ENCODE measurements at places on chromosomes 3 and 15. TPM values are rescaled to one million over a fixed set of nuclear protein-coding genes. Genes with fewer than 3 reads are reported as not detected.

DNA sequence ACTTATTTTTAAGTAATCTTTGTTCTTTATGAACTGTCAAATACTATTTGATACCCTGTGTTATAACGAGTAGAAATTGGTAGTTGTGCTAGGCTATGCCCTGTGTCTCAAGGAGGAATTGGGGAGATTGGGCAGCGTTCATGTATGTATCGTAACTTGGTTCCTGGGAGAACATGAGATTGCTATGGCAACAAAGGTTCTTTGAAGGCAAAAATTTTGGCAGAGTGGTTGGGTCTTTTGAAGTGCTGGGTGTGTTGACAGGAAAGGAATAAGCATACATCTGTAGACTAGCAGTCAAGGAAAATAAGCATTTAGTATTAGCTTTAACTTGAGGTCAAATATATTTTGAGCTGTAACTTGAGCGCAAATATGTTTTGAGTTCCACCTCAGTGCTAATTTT is 45.3 kb downstream of the TCF12 start:
- no peak overlapping the region for H3K27ac ChIP-seq
- no peak for DNase-seq
- peaks cover 46% of the 10 kb centered on the region for H3K4me1 ChIP-seq
- H3K27me3 ChIP-seq, result no peaks in the 10 kb centered on the region

DNA sequence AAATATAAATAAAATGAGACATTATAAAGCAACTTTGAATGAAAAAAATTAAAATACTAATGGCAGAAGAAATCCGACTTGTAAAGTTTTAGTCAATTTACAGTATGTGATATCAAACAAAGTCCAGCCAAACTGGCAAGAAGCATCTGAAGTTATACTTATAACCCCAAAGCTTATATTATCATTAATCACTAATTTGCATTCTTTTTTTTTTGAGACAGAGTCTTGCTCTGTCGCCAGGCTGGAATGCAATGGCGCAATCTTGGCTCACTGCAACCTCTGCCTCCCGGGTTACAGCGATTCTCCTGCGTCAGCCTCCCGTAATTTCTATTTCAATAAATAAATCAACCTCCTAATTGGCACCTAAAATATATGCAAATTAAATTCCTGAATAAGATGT is 80.1 kb downstream of the AQR start:
- H3K4me3 ChIP-seq, result no peak overlapping the region
- no peaks in the 10 kb centered on the region for H3K27me3 ChIP-seq
- no peaks in the 10 kb centered on the region for H3K4me1 ChIP-seq
- no peak for DNase-seq
- H3K36me3 ChIP-seq, result no peaks in the 10 kb centered on the region

- no peak overlapping the region for H3K27ac ChIP-seq
- H3K4me1 ChIP-seq, result peaks cover 10% of the 10 kb centered on the region
Observed at GRCh38 chr15:78422571-78423340, 15.3 kb upstream of the IREB2 start.

GNL3 gene
- 113 TPM for total RNA-seq

- peaks cover 4% of the 10 kb centered on the region for H3K4me1 ChIP-seq
- H3K36me3 ChIP-seq, result no peaks in the 10 kb centered on the region
- peaks cover 59% of the 10 kb centered on the region for H3K27me3 ChIP-seq
- H3K27ac ChIP-seq, result no peak overlapping the region
Observed at GRCh38 chr3:52783211-52783555, 5.8 kb downstream of the ITIH1 start.

CCR3 gene
- total RNA-seq, result 0.17 TPM

DNA sequence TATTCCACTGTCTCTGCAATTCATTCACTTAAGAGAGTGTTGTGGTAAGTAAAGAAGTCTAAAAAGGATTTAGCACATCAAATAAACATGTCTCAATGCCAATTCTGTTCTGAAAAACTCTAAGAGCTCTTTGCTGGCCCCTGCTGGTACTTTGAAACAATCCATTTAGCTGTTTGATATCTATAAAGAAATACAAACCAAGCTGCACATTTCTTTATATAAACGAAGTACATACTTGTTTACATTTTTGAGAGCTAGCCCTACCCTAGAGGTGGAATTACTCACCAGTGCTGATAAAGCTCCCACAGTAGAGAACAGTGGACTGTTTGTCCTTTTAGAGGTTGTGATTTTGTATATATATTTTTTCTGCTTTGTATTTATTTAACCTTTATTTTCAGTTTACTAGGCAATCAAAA is 75.5 kb downstream of the NEDD4 start:
- DNase-seq, result peak; percentile 72
- peaks cover 38% of the 10 kb centered on the region for H3K4me1 ChIP-seq
- peak overlapping the region; percentile 55 for H3K27ac ChIP-seq
- H3K36me3 ChIP-seq, result peaks cover 16% of the 10 kb centered on the region
- no peak overlapping the region for H3K4me3 ChIP-seq

GRCh38 chr3:73056014-73056844 is 5.2 kb upstream of the EBLN2 start:
- H3K4me3 ChIP-seq, result no peak overlapping the region
- peaks cover 23% of the 10 kb centered on the region for H3K36me3 ChIP-seq
- H3K27ac ChIP-seq, result peak overlapping the region; percentile 68
- H3K27me3 ChIP-seq, result no peaks in the 10 kb centered on the region
- H3K4me1 ChIP-seq, result peaks cover 8% of the 10 kb centered on the region

DNA sequence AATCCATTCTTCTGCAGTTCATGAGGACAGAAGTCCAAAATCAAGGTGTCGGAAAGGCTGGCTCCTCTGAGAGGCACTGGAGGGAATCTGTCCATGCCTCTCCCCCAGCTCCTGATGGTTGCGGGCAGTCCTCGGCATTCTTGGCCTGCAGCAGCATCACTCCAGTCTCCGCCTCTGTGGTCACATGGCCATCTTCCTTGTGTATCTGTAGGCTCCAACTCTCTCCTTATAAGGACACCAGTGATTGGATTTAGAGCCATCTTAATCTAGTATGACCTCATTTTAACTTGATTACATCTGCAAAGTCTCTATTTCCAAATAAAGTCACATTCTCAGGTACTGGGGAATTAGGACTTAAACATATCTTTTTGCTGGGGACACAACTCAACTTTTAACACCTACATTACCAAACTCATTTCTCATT is 56.0 kb upstream of the FLNB start:
- peaks cover 28% of the 10 kb centered on the region for H3K4me1 ChIP-seq
- H3K27ac ChIP-seq, result no peak overlapping the region
- no peak overlapping the region for H3K4me3 ChIP-seq
- H3K27me3 ChIP-seq, result no peaks in the 10 kb centered on the region
- DNase-seq, result no peak

- no peak overlapping the region for H3K4me3 ChIP-seq
- DNase-seq, result no peak
- no peaks in the 10 kb centered on the region for H3K27me3 ChIP-seq
- no peak overlapping the region for H3K27ac ChIP-seq
- peaks cover 37% of the 10 kb centered on the region for H3K36me3 ChIP-seq
Observed at GRCh38 chr3:127612966-127613365, 14.8 kb downstream of the MCM2 start.

GRCh38 chr3:143158014-143158988 is 38.7 kb downstream of the CHST2 start:
- no peaks in the 10 kb centered on the region for H3K4me1 ChIP-seq
- no peak overlapping the region for H3K27ac ChIP-seq
- no peaks in the 10 kb centered on the region for H3K36me3 ChIP-seq
- DNase-seq, result no peak

GRCh38 chr3:152159328-152159727 is 109.4 kb upstream of the MBNL1 start:
- H3K36me3 ChIP-seq, result no peaks in the 10 kb centered on the region
- H3K27ac ChIP-seq, result no peak overlapping the region
- no peak for DNase-seq
- no peaks in the 10 kb centered on the region for H3K27me3 ChIP-seq
- H3K4me1 ChIP-seq, result no peaks in the 10 kb centered on the region

GRCh38 chr15:32941823-32942222 is 224.0 kb downstream of the GREM1 start:
- DNase-seq, result no peak
- H3K27me3 ChIP-seq, result no peaks in the 10 kb centered on the region
- no peaks in the 10 kb centered on the region for H3K36me3 ChIP-seq
- H3K4me1 ChIP-seq, result no peaks in the 10 kb centered on the region
- H3K4me3 ChIP-seq, result no peak overlapping the region

DNA sequence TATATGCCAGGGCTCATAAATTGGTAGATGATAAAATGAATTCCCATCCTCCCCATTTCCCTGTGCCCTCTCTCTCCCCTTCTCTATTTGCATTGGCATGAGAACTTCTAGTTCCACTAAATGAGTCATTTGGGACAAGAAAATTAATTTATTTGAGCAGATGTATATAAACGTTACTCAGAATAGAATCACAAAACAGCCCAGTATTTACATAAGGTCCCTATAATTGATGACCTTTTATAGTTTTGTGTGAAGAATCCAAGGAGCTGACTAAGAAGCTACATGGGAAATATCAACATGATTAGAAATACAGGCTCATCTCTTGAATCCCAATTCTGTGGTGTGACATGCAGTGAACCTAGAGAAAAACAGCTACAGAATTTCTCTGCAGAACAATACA is 617.7 kb upstream of the NR2F2 start:
- H3K4me1 ChIP-seq, result no peaks in the 10 kb centered on the region
- no peak for DNase-seq
- no peak overlapping the region for H3K27ac ChIP-seq
- H3K27me3 ChIP-seq, result no peaks in the 10 kb centered on the region
- no peak overlapping the region for H3K4me3 ChIP-seq
- no peaks in the 10 kb centered on the region for H3K36me3 ChIP-seq

- no peaks in the 10 kb centered on the region for H3K4me1 ChIP-seq
- DNase-seq, result no peak
- H3K27me3 ChIP-seq, result no peaks in the 10 kb centered on the region
Observed at GRCh38 chr15:80183886-80184285, 31.1 kb downstream of the FAH start.

CACNA1D gene
- total RNA-seq, result 36.3 TPM

DNA sequence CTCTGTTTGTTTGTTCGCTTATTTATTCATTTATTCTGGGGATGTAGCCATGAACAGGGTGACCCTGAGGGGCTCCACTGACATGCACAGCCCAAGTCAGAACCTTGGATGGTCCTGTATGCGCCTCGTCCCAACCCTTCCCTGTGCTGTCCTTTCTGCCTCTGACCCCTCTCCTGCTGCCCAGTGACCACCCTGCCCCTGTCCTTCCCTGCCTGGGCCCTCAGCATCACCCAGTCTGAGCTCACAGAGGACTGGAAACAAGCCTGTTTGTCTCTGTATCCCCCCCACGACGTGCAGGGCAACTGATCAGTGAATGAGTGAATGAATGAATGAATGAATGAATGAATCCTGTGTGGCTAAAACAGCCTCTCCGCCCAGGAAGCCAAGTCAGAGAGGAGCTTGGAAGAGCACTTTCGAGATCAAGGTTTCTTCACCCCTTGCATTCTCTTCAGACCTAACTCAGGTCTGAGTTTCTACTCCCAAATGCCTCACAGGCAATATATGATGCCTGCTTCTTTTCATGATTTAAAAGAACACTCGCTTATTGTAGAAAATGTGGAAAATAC is 157.7 kb downstream of the SMAD6 start:
- peaks cover 4% of the 10 kb centered on the region for H3K36me3 ChIP-seq
- H3K27ac ChIP-seq, result no peak overlapping the region
- no peak for DNase-seq
- no peak overlapping the region for H3K4me3 ChIP-seq
- peaks cover 21% of the 10 kb centered on the region for H3K4me1 ChIP-seq
- no peaks in the 10 kb centered on the region for H3K27me3 ChIP-seq

IFT80 gene
- 61.8 TPM for total RNA-seq

LARP6 gene
- total RNA-seq, result 30.8 TPM

- no peaks in the 10 kb centered on the region for H3K27me3 ChIP-seq
- no peak overlapping the region for H3K4me3 ChIP-seq
- no peaks in the 10 kb centered on the region for H3K36me3 ChIP-seq
- DNase-seq, result no peak
Observed at GRCh38 chr3:183227586-183227985, 25.5 kb upstream of the B3GNT5 start.

GRCh38 chr3:110685630-110686029 is 386.0 kb upstream of the NECTIN3 start:
- H3K27me3 ChIP-seq, result no peaks in the 10 kb centered on the region
- no peaks in the 10 kb centered on the region for H3K36me3 ChIP-seq
- no peaks in the 10 kb centered on the region for H3K4me1 ChIP-seq
- H3K4me3 ChIP-seq, result no peak overlapping the region
- no peak for DNase-seq

GRCh38 chr15:67066041-67066958 is 898 bp downstream of the SMAD3 start:
- H3K27me3 ChIP-seq, result no peaks in the 10 kb centered on the region
- H3K4me3 ChIP-seq, result peak overlapping the region; percentile 85
- peaks cover 72% of the 10 kb centered on the region for H3K36me3 ChIP-seq
- peak; percentile 28 for DNase-seq
- H3K4me1 ChIP-seq, result peaks cover 61% of the 10 kb centered on the region

DNA sequence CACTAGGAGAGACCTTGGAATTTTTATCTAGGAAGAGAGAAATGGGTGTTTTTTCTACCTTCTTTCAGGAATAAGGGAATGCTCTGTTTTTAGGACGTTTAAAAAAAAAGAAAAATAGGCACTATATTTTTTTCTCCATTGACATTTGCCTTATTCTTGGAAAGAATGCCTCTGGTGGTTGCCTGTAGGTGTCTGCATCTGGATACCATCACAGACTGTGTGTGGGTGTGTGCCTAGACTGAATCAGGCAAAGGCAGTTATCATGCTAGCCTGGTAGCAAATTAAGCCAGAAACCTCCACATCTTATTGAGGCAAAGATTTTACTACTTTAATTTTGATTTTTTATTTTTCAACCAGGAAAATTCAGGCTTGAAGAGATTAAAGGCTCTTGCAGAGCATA is 513.6 kb upstream of the KCNMB2 start:
- H3K27me3 ChIP-seq, result no peaks in the 10 kb centered on the region
- H3K36me3 ChIP-seq, result no peaks in the 10 kb centered on the region
- no peaks in the 10 kb centered on the region for H3K4me1 ChIP-seq

- no peak overlapping the region for H3K4me3 ChIP-seq
- H3K4me1 ChIP-seq, result no peaks in the 10 kb centered on the region
- DNase-seq, result no peak
- no peak overlapping the region for H3K27ac ChIP-seq
- no peaks in the 10 kb centered on the region for H3K36me3 ChIP-seq
Observed at GRCh38 chr15:93486407-93487117, 397.6 kb upstream of the RGMA start.

DNA sequence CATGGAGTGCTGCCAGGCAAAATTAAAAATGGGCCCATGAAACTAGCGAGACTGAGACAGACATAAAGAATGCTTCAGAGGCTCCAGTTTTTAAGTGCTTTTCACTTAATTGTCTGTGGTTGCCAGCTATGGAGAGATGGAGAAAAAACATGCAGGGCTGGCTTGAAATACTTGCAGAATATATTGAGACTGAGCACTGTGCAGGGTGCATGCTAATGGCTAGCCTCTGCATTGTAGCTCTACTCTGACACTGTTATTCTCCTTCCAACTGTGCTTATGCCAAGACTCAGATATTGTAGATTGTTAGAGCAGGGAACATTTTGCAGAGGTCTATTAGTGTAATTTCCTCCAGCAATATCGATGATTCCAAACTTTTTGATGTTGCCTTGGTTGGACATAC is 735.0 kb downstream of the PDCD6IP start:
- H3K4me3 ChIP-seq, result no peak overlapping the region
- peaks cover 10% of the 10 kb centered on the region for H3K27me3 ChIP-seq
- H3K36me3 ChIP-seq, result no peaks in the 10 kb centered on the region

All from Calu3 (cell line).